ENCODE measurements at places on chromosomes 2 and 18.

DNA sequence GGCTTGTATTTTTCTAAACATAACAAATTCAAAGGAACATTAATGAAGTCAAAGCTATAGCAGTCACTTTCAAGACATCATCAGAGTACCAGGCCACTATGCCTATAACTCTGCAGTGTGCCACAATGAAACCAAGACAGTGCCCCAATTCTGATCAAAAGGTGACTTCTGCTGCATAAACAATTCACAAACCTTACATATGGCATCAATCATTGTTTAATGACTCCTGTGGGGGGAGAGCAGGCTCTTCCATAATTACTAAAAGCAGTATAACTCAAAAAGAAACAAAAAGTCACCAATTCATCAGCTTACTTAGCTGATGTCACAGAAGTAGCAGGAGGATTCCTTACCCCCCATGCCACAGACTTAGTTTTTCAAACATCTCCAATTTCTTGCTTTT lies 15.5 kb downstream of the LPIN2 start:
- DNase-seq = no peak

DNA sequence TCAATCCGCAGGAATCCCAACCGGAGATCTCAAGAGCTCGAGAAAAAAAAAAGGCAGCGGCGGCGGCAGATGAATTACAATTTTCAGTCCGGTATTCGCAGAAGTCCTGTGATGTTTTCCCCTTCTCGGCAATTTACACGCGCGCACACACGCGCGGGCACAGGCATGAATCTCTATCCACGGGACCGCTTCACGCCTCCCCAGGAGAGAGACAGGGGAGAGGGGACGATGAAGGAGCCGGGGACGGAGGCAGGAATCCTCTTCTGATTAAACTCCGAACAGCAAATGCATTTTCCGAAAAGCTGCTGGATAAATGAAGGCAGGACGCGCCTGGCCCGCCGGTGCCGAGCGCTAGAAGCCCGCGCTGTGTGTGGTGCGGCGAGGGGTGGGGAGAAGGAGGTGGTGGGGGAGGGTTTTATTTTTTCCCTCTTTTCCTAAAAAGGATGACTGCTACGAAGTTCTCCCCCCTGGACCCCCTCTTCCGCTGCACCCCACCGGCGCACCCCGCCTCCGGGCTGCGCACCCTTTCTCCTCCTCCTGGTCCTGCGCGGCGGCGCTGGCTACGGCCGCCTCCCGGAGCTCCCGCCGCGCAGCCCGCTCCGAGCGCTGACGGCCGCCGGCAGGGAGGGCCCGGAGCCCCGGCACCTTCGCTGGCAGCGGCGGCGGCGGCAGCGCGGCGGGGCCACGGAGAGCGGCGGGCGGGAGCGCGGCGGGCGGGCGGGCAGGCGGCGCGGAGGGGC lies at the start of gene BCL2:
Gene BCL2, minus strand, starts transcription at position 387 of the 740 bp plus-strand sequence.
- DNase-seq = peak; percentile 13

GRCh38 chr2:163717993-163718680 lies 17.7 kb downstream of the FIGN start:
- no peak for DNase-seq

GRCh38 chr2:178513876-178514275 lies 33.6 kb downstream of the PLEKHA3 start:
- peak; percentile 57 for DNase-seq

GRCh38 chr18:75377926-75378325 lies 49.6 kb downstream of the SMIM21 start:
- no peak for DNase-seq

- DNase-seq = no peak
These were observed 474.2 kb upstream of the MYT1L start for GRCh38 chr2:2805263-2805662.

- DNase-seq = no peak
These were observed 85.2 kb downstream of the NDUFA10 start for GRCh38 chr2:239939736-239940483.

DNA sequence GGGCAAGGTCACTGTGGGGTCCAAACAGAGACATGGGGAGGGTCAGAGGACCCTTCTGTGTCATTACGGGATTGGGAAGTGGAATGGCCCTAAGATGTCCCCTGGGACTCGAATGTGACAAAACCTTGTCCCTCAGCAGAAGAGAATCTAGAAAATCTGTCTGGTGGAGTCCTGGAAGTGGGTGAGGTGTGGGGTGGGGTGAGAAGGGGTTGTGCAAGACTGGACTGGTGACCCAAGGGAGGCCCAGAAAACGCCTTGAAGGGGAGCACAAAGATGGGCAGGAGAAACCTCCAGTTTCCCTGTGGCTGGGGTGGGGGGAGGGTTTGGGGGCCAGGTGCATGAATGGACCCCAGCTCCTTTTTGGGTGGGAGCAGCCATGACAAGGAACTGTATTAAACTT lies 79.6 kb downstream of the TCF7L1 start:
- DNase-seq = no peak

DNA sequence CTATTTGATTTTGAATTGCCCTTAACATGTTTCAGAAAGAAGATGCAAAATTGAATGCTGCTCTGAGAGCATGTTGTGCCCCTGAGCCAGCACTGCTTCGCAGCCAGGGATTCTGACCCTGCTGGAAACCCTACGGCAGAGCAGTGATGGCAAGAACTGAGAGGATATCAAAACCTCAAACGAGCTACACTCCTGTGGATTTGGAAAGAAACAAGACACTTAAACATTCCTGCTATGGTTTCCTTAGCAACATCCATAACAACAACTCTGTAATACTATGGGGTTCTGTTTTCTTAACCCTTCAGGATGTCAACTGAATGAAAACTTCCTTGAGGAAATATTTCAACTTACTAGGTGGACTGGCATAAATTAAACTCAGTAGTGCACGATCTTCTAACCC lies 649.1 kb downstream of the NYAP2 start:
- peak; percentile 65 for DNase-seq
